Memory B cell (primary cell): ENCODE measurements at places on chromosomes 16 and 17.

DNA sequence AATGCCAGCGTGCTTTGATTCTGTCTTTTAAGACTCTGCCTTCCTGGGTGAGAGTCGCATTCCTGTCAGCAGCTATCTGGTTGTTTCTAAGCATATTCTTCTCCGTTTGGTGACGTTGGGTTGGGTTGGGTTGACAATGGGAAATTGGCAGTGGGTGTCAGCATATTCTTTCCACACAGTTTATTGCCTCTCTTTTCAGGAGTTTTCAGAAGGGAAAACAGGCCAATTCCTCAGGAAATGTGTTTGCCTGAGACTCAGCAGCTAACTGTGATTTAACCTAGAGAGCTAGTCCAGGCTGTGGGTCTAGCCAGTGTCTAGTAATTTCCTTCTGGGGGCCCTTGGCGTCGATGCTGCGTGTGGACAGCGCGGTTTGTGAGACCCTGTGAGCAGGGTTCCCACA lies 21.2 kb downstream of the EPN2 start:
- no peak overlapping the region for H3K4me3 ChIP-seq
- peaks cover 2% of the 10 kb centered on the region for H3K27me3 ChIP-seq
- peaks cover 20% of the 10 kb centered on the region for H3K4me1 ChIP-seq
- H3K36me3 ChIP-seq = peaks cover 8% of the 10 kb centered on the region

DNA sequence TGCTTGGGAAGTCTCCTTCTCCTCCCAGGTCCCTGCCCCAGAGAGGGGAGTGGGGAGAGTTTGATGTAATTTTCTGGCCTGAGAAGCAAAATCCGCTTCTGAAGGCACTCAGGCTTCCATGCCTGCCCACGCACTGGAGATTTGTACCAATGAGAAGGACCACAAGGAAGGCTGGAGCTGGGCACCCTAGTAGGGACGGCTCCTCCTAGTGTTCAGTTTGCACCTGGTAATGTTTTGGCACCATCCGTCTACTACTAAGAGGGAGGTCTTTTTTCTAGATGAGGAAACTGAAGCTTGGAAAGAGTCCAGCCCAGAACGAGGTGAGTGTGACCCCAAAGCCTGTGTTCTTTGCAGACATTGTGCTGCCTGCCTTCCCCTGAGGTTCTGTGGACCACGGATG lies 83.6 kb upstream of the NLRP1 start:
- no peak overlapping the region for H3K4me3 ChIP-seq
- no peaks in the 10 kb centered on the region for H3K4me1 ChIP-seq
- H3K36me3 ChIP-seq = no peaks in the 10 kb centered on the region

GRCh38 chr16:22928882-22929435 lies 115.0 kb downstream of the HS3ST2 start:
- H3K36me3 ChIP-seq = no peaks in the 10 kb centered on the region
- no peak overlapping the region for H3K4me3 ChIP-seq
- H3K4me1 ChIP-seq = peaks cover 17% of the 10 kb centered on the region

DNA sequence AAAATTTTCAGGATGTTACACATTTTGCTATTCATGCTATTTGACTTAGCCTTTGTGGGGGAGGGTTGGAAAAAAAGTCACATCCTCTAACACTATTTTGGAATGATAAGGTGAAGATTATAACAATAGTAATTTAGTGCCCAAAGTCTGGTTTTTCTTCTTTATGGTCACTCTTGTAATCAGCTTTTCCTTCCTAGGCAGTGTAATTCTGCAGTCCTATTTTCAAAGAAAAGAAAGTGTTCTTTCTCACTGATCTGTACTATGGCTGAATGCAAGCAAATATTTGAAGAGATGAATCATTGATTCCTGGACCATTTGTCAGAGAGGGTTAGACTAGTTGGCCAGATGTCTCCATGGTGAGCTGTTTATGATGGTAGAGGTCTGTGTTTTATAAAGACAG lies 8.4 kb downstream of the RSPRY1 start:
- no peak overlapping the region for H3K27ac ChIP-seq
- no peak for DNase-seq
- H3K27me3 ChIP-seq = no peaks in the 10 kb centered on the region
- peaks cover 10% of the 10 kb centered on the region for H3K36me3 ChIP-seq
- H3K4me3 ChIP-seq = no peak overlapping the region
- peaks cover 21% of the 10 kb centered on the region for H3K4me1 ChIP-seq

DNA sequence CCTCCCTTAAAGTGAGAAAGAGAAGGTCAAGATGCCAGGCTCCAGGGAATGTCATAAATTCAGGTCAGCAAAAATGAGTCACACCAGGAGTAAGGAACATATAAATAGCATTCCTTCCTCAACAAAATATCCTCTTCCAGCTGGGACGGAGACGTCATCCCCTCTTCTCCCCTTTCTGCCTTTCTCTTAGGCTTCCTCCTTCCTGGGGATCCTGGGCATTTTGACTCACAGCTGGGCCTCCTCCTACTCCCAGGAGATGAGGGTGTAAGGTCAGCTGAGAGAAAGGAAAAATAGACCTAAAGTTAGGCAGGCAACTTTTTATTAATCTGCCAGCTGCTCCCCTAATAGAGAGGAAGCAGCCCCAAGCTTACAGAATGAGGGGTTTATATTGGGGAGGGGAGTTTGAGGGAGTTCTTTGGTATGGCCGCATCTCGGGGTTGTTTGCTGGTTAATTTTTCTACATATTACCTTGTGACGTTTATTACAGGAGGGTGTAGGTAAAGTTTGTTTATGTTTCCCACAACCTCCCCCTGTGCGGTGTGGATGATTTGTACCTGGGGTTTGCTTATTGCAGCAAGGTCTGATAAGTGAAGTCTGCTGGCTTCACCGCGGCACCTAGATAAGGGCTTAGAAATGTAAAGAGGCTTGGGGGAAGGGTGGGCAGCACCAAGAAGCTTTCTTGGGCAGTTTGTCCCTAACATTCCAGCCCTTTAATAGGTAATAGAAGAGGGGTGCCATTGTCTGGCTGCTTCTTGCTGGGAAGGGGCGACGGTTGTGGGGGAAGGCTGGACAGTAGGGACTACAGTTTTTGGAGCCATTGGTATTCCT lies 7.1 kb upstream of the ZNF747 start:
- H3K27ac ChIP-seq = no peak overlapping the region
- no peaks in the 10 kb centered on the region for H3K36me3 ChIP-seq
- no peak overlapping the region for H3K4me3 ChIP-seq
- no peaks in the 10 kb centered on the region for H3K27me3 ChIP-seq
- H3K4me1 ChIP-seq = peaks cover 9% of the 10 kb centered on the region

- peaks cover 5% of the 10 kb centered on the region for H3K27me3 ChIP-seq
- H3K27ac ChIP-seq = no peak overlapping the region
Observed at GRCh38 chr16:77064037-77064436, 127.0 kb upstream of the MON1B start.

- peak overlapping the region; percentile 86 for H3K4me3 ChIP-seq
- H3K36me3 ChIP-seq = peaks cover 19% of the 10 kb centered on the region
- H3K4me1 ChIP-seq = peaks cover 23% of the 10 kb centered on the region
- no peaks in the 10 kb centered on the region for H3K27me3 ChIP-seq
Observed at GRCh38 chr16:46789499-46790414, 41.2 kb downstream of the C16orf87 start.

GRCh38 chr16:11757671-11758545 lies 15.3 kb upstream of the TXNDC11 start:
- H3K4me3 ChIP-seq = no peak overlapping the region
- no peak for DNase-seq
- no peaks in the 10 kb centered on the region for H3K27me3 ChIP-seq
- H3K27ac ChIP-seq = no peak overlapping the region
- H3K36me3 ChIP-seq = peaks cover 41% of the 10 kb centered on the region
- peaks cover 6% of the 10 kb centered on the region for H3K4me1 ChIP-seq

DNA sequence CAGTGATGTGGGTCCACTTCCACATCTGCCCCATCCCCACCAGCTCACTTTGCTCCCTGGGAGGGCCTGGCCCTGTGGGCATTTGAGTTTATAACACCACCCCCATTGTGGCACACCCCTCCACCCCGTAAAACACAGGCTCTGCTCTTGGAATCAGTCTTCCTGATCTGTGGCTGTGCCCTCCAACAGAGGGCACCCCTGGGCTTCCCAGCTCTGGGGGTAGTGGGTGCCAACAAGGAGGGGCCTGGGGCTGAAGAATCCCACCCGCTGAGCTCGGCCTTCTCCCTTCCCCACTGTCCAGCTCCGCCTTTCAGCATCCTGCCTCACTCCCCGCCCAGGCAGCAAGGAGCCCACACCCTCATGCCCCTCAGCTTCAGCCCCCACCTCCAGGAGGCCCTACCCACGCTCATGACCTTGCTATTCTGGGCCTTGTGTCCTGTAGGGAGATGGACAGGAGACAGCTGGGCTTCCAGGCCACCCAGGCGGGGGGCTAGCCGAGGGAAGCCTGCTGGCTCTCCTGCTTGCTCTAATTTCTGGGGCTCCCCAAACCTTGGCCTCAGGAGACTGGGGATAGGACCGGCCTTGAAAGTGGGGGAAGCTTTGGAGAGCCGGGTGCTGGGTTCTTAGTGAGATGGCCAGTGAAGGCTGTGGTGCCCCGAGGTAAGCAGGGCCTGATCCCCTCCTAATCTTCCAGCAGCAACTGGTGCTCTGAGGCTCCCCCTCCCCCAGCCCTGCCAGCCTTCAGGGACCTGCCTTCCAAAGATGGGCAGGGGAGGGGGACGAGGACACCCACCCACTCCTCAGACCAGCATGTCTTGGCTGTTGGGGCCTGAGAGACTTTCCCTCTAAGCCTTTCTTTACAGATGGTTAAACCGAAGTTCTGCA lies 2.9 kb upstream of the ATP2A1 start:
- no peak overlapping the region for H3K27ac ChIP-seq
- H3K4me3 ChIP-seq = no peak overlapping the region
- H3K4me1 ChIP-seq = peaks cover 11% of the 10 kb centered on the region
- no peak for DNase-seq

DNA sequence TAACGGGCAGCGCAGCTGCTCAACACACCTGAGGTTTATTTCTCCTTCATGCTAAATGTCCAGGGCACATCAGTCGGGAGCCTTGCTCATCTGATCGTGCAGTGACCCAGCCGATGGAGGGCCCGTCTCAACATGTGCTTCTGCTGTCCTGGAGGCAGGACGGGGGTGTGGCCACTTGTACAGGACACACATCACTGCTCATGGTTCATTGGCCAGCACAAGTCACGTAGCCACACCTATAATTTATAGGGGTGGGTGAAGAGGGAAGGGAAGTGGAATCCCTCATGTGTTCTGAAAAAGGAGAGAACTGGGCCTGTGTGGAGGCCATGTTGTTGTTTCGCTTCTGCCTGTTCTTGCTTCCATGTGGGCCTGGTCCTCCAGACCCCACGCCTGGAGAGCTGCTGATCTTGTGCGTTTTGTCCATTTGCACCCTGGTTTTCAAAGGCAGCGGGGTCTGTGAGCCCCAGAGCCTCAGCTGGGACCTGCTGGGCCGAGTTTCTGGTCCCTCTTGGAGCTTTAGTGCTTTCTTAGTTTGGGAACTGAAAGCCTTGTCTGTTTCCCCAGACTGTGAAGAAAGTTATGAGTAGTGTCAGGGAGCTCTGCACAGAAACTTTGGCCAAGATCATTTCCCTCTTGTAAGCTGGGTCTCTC lies 60.5 kb downstream of the CMIP start:
- peaks cover 33% of the 10 kb centered on the region for H3K4me1 ChIP-seq
- H3K4me3 ChIP-seq = peak overlapping the region; percentile 61
- H3K27me3 ChIP-seq = no peaks in the 10 kb centered on the region

- no peaks in the 10 kb centered on the region for H3K36me3 ChIP-seq
- H3K4me3 ChIP-seq = no peak overlapping the region
- H3K27me3 ChIP-seq = peaks cover 11% of the 10 kb centered on the region
- no peak for DNase-seq
- no peak overlapping the region for H3K27ac ChIP-seq
Observed at GRCh38 chr16:2973093-2973492, 3.9 kb downstream of the PAQR4 start.

- no peak overlapping the region for H3K27ac ChIP-seq
- peaks cover 2% of the 10 kb centered on the region for H3K36me3 ChIP-seq
- no peaks in the 10 kb centered on the region for H3K27me3 ChIP-seq
- no peak overlapping the region for H3K4me3 ChIP-seq
- DNase-seq = no peak
Observed at GRCh38 chr16:15544405-15544804, 98.5 kb downstream of the MARF1 start.

DNA sequence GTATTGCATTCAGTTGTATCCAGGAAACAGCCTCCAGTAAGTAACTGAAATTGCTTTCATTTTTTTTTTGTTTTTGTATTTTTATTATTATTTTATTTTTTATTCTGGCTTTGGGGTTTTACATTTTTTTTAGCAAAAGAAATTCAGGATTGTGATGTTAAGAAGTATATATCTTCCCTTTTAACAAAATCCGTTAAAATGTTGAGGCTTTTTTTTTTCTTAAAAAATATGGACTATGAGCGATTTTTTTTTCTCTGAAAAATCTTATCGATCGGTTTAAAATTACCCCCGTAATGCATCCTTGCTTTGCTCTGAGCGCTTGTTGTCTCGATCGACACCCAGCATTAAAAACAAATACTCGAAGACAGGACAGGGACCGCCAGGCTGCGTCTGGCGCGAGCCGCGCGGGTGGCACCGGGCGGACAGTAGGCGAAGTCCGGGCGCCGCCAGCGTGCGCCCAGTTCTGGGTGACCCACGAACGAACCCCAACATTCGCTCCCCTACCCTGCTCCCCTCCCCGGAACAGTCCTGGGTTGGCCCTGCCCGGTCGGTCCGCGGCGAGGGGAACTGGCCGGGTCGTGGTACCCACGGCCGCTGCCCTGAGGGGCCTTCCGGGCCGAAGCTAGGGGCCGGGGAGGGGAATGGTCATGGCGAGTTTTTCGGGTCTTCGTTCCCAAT lies 482 bp downstream of the BAHCC1 start:
- peaks cover 17% of the 10 kb centered on the region for H3K27me3 ChIP-seq
- peak overlapping the region; percentile 60 for H3K27ac ChIP-seq
- peaks cover 6% of the 10 kb centered on the region for H3K4me1 ChIP-seq
- no peak overlapping the region for H3K4me3 ChIP-seq
- no peak for DNase-seq
- peaks cover 2% of the 10 kb centered on the region for H3K36me3 ChIP-seq

DNA sequence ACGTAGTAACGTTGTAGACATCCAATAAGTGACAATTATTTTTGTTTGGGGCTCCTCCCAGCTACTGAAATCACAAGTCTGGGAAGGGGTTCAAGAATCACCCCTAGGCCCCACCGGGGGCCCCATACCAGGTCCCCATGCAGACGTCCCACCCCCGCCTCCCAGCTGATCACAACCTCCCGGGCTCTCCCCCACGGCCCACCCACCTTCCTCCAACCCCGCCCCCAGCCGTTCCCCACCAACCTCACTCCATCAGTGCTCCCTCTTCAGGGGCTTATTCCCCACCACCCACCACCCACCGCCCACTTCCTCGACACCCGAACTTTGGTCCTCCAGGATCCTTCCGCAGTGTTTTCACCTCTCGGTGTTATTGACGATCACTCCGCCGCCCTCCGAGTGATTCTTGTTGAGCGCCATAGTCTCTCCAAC lies 240 bp downstream of the WBP2 start:
- peaks cover under 1% of the 10 kb centered on the region for H3K36me3 ChIP-seq
- H3K27ac ChIP-seq = no peak overlapping the region
- no peak for DNase-seq
- peaks cover 21% of the 10 kb centered on the region for H3K4me1 ChIP-seq
- no peaks in the 10 kb centered on the region for H3K27me3 ChIP-seq

- no peak overlapping the region for H3K27ac ChIP-seq
- no peaks in the 10 kb centered on the region for H3K36me3 ChIP-seq
- H3K4me3 ChIP-seq = no peak overlapping the region
Observed at GRCh38 chr17:29611351-29612093, 11.2 kb downstream of the CORO6 start.

- no peak overlapping the region for H3K27ac ChIP-seq
- H3K4me3 ChIP-seq = no peak overlapping the region
- peaks cover 32% of the 10 kb centered on the region for H3K36me3 ChIP-seq
- DNase-seq = no peak
- H3K4me1 ChIP-seq = peaks cover 3% of the 10 kb centered on the region
Observed at GRCh38 chr16:85660843-85661739, 27.7 kb downstream of the GINS2 start.

GRCh38 chr16:86665319-86665675 lies 86.9 kb downstream of the FOXL1 start:
- H3K4me3 ChIP-seq = no peak overlapping the region
- H3K36me3 ChIP-seq = no peaks in the 10 kb centered on the region
- H3K4me1 ChIP-seq = peaks cover 6% of the 10 kb centered on the region
- DNase-seq = no peak
- no peak overlapping the region for H3K27ac ChIP-seq
- peaks cover 10% of the 10 kb centered on the region for H3K27me3 ChIP-seq
